ENCODE measurements at places on chromosomes 12 and 14.

- no peak for DNase-seq
Observed at GRCh38 chr14:21194597-21194996, 38.7 kb upstream of the OR5AU1 start.

- DNase-seq, result peak; percentile 35
Observed at GRCh38 chr12:101204602-101205304, 5.3 kb downstream of the SLC5A8 start.

GRCh38 chr14:55500219-55500701 lies 59.8 kb upstream of the TBPL2 start:
- DNase-seq, result no peak

DNA sequence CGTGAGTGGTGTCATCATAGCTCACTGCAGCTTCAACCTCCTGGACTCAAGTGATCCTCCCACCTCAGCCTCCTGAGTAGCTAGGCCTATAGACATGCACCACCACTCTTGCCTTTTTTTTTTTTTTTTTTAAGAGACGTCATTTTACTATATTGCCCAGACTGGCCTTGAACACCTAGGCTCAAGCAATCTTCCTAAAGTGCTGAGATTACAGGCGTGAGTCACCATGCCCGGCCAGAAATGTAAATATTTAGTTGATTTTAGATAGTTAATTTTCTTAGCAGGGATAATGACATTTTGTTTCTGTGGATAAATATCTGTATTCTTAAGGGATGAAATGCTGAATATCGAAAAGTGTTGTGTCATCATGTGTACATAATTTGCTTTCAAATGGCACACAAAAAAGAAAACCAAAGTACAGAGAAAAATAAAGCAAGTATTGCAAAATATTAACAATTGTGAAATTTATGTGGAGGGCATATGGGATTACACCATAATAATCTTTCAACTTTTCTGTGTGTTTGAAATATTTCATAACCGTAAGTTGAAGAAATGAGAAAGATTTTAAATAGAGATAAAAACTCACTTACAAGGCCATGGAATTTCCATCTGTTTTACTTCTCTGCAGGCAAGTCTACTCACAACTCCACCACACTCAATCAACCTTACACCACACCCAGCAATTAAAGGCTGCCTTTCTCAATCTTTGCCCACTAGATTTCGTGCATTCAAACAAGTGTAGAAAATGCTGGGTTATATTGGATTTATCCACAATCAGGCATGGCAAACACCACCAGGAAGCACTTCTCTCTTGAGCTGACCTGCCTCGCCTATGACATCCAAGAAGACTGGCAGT lies 93.7 kb downstream of the SPTSSA start:
- no peak for DNase-seq

DNA sequence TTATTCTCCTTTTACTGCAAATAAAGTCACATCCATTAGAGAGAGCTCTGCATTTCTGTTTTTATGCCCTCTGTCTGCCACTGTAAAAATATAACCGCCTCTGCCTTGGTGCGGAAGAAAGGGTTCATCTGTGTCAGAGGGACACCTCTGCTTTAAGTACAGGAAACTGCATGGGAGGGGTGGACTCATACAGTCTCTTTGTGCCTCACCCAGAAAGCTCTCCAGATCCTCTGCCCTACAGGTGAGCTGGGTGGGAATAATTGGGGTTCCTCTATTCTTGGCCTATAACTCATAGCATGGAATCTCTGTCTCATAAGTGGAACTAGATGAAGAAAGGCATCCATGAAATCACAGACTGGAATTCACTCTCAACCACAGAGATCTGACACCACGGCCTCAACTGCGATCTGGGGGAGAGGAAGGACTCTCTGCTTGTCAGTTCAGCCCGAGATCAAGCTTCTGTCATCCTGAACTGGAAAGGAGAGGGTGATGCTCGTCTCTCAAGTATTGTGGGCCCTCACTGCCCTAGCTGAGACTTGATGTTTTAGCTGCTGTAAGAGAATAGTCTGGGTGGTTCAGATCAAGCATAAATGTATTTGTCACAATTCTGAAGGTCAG lies 702.3 kb downstream of the TMEM121 start:
- DNase-seq, result no peak

- no peak for DNase-seq
Observed at GRCh38 chr14:80681651-80682050, 259.9 kb downstream of the CEP128 start.

DNA sequence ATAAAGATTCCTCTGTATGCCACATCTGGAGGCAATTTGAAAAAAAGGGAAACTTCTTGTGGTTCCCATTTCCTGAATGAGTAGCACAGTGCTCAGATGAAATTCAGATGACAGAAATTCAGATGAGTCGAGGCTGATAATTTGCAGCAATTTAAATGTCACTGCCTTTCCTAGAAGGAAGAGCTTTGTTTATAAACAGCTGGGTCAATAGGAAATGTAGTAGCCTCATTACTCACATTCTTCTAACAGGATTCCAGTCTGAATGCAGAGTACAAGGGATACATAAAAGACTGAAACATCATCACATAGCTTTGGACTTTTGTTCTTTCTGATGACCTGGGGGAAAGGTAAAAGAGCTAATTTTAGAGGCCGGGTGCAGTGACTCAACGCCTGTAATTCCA lies 11.3 kb upstream of the DACT1 start:
- DNase-seq, result no peak

Data from iPS DF 6.9 (cell line).